Ureter (tissue), 1 donor: ENCODE measurements at places on chromosomes 7 and 10. TPM values are rescaled to one million over a fixed set of nuclear protein-coding genes. Genes with fewer than 3 reads are reported as not detected.

DNA sequence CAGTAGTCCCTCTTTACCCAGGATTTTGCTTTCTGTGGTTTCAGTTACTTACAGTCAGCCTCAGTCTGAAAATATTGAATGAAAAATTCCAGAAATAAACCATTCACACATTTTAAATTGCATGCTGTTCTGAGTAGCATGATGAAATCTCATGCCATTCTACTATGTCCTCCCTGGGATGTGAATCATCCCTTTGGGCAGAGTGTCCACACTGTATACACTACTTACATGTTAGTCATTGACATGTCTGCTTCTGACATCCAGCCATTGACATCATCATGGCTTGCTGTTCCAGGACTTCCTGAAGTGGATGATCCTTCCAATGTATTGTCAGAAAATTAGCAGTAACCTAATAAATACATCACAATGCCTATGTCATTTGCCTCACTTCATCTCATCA lies 34.6 kb upstream of the MALRD1 start:
- no peak for DNase-seq

DNA sequence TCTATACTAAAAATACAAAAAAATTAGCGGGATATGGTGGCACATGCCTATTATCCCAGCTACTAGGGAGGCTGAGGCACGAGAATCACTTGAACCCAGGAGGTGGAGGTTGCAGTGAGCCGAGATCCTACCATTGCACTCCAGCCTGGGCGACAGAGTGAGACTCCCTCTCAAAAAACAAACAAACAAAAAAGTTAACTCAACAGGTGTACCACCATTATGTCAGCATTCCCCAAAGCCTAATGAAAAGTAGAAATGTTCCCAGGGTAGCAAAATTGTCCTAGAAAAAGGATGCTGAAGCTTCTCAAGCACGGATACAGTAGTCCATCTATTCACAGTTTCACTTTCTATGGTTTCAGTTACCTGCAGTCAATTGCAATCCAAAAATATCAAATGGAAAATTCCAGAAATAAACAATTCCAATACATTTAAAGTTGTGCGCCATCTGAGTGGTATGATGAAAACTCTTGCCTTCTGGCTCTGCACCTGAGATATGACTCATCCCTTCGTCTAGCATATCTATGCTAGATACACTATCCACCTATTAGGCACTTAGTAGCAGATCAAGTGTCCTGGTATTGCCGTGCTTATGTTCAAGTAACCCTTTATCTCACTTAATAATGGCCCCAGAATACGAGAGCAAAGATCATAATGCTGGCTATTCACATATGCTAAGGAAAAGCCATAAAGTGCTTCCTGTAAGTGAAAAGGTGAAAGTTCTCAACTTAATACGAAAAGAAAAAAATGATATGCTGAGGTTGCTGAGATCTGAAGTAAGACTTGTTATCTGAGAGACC lies 37.2 kb upstream of the SLC35G1 start:
- DNase-seq: no peak

DNA sequence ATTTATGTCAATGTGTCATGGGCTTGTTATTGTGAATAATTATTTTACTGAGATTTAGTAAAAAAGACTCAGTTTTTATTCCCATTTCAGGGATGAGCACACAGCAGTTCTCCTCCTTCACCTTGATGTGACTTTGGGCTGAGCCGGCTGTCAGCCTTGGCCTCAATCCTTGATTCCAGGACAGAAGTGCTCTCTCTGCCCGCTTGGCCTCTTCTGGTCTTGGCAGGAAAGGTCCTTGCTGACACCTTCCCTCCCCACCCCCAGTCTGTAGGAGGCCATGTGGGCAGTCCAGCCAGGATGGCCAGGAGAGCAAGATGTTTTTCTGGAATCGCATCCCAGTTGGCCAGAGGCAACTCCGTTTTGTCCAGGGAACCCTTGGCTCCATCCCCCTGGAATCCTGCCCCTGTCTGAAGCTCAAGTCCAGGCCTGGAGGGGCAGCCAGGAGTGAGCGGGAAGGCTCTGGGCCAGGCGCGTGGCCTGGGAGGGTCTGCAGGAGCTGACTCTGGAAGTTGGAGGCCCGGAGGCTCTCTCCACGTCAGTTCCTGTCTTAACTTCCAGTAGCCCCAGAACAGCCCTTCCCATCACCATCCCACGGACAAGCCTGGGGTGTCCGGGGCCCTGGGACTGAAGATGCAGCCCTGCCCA lies 100.9 kb downstream of the PDGFA start:
- no peak for DNase-seq

- DNase-seq: no peak
Observed at GRCh38 chr10:10092581-10092980, 925.1 kb upstream of the CELF2 start.

GRCh38 chr10:6569259-6569658 lies 10.8 kb downstream of the PRKCQ start:
- DNase-seq: no peak

- DNase-seq: no peak
Observed at GRCh38 chr10:82213784-82214183, 338.8 kb downstream of the NRG3 start.

CCDC3 gene
- total RNA-seq: 32.4 TPM

DNA sequence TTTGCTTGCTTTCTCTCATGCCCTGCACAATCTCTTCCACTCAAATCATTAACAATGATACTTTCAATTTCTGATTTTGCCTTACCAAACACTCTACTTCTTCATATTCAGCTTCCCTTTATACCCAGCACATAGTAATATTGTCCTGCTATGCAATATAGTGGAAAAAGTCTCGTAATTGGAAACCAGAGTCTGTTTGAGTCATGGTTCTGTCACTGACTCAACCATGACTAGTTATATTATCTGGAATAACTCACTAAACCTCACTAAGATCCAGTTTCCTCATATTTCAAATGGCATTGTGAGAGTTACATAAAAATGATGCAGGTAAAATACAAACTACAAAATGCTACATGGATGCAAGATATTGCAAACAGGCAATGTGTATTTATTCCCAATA lies 98.5 kb upstream of the LRRTM3 start:
- DNase-seq: no peak

DNA sequence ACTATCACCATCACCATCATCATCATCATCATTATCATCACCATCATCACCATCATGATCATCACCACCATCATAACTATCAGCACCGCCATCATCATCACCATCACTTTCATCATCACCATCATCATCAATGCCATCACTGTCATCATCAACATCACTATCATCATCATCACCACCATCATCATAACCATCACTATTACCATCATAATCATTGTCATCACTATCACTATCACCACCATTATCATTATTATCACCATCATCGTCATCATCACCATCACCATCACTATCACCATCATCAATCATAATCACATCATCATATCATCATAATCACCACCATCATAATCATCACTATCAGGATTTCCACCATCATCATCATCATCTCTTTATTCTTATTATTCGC lies 20.6 kb downstream of the INSIG1 start:
- no peak for DNase-seq

DNA sequence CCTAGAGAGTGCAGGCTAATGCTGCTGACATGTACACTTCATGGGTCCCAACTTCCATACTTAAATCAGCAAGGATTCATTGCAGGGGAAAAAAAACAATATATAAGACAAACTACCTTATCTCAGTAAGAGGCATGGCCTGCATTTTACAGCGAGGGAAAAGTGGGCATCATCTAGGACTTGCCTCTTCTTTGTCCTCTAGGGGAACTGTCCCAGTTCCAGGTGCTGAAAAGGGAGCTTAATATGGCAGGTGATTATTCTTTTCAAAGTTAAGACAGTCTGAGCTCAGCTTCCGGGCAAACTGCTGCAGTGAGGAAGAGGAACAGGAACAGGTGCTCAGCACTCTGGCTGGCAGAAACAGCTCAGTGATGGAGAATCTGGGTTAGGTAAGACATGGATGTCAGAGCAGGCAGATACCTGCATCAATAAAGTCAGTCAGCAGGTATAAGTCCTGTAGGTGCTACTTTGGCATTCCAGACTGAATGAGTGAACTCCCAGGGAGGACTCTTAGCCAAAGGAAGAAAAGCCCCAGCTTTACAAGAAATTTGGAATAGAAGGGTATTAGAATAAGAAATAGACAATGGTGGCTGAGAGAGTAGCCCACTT lies 147.2 kb downstream of the TMEM178B start:
- no peak for DNase-seq

- peak; percentile 73 for DNase-seq
Observed at GRCh38 chr7:90595801-90596670, at the start of gene CDK14. Gene CDK14, plus strand, starts transcription at chr7:90596321. Its CDS starts 307 bp downstream, at chr7:90596628.

DNA sequence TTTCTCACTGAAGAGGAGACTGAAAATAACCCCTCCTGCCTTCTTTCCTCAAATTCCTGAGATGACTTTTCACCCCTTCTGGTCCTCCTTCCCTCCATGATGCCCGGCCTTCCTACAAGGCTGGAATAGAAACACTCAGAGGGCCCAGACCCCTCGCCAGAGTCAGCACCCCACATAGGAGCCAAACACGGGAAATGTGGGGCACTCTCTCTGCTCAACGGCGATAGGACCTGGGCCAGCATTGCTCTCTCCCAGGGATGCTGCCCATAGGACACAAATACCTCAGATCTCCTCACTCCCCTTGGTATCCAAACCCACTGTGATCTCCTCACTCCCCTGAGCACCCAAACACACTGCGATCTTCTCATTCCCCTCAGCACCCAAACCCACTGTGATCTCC lies 7.4 kb downstream of the CFAP46 start:
- DNase-seq: no peak
